ENCODE measurements at places on chromosomes 5 and 9.
A peak's percentile ranks its signal among the peaks of the same experiment; 100 is the strongest.

DNA sequence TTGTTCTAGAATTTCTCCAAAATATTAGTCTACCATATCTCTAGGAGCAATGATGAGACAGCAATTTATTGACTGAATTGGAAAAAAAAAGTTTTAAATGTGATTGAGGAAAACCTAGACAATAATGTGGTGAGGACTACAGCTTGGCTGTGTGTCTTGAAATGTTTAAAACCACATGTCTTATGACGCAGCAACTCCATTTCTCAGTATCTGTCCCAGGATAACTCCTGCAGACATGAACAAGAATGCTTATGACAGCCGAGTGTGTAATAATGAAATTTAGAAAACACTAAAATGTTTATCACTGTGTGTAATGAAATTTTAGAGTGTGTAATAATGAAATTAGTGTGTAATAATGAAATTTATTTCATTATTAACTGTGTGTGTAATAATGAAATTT is 254.1 kb upstream of the DAPK1 start:
- no peak for DNase-seq

GRCh38 chr9:17225407-17225806 is 90.6 kb downstream of the CNTLN start:
- no peak for DNase-seq

GRCh38 chr9:105290418-105290817 is 46.0 kb downstream of the SLC44A1 start:
- DNase-seq: no peak

DNA sequence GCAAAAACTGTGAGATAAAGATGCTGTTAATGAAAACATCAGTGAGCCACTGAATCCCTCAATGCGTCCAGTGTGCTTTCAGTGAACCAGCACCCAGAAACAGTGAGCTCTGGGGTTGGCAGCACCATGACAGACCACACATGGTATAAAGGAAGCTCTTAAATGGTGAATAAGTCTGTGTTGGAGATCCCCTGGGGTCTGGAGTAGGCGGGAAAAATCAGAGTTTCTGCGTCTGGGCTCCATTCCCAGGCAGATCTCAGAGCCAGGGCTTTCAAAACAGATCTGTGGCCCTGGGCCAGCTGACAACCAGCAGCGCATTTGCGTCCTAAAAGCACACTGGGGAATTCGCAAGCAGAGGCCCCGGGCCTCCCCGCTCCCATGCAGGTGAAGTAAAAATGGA is 233.5 kb downstream of the FRMD3 start:
- no peak for DNase-seq

GRCh38 chr9:135134268-135135022 is 47.0 kb downstream of the OLFM1 start:
- DNase-seq: no peak

- DNase-seq: no peak
Observed at GRCh38 chr9:14399756-14400657, 86.1 kb upstream of the NFIB start.

DNA sequence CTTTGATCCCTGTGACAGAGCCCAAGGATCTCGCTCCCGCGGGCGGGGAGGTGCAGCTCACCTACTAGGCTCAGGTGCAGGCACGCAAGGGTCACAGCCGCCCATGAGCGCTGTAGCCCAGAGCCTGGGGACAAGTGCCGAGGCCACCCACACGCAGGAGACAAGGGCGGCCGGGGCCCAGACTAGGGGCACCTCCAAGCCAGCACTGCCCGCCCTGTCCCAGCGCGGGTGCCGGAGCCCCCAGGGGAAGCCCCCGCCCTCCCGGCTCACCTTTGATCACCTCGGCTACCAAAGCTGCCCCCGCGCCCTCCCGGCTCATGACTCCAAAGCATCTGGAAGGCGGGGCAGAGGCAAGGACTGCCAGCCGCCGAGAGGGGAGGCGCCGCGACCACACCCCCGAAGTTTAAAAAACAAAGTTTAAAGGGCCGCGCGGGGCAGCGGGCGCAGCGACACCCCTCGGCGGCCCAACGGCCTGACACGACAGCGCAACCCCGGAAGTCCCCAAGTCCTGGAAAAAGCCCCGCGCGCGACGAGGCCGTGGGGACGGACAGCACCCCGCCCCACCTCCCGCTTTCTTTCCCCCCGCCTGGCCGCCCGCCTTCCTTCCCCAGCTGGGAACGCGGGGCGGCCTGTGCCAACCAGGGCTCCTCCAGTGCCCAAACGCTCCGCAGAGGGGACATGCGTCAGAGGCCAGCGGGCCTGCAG is 53.0 kb downstream of the CDC14B start:
- DNase-seq: peak; percentile 58

DNA sequence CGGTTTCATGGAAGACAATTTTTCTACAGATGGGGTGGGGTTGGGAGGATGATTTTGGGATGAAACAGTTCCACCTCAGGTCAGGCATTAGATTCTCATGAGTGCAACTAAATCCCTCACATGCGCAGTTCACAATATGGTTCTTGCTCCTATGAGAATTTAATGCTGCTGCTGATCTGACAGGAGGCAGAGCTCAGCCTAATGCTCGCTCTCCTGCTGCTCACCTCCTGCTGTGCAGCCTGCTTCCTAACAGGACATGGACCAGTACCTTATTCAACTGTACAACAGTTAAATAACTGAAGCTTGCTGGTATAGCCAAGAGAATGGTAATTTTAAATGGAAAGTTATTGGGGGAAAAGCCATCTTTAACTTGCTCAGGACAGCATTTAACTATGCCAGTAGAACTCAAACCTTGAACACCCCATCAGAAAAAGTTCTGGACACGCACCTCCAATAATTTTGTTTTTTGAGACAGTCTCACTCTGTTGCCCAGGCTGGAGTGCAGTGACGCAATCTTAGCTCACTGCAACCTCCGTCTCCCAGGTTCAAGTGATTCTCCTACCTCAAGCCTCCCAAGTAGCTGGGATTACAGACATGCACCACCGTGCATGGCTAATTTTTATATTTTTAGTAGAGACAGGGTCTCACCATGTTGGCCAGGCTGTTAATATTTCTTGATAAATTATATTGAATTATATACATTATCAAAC is 27.7 kb downstream of the HMGCR start:
- DNase-seq: no peak

All from stimulated activated CD4-positive, alpha-beta T cell treated with anti-CD3 and anti-CD28 coated beads, TNF-alpha, amount 100 ng/mL, for 48 hours (primary cell).